Dermis microvascular lymphatic vessel endothelial cell (primary cell): ENCODE measurements at places on chromosomes 12 and 14. TPM values are rescaled to one million over a fixed set of nuclear protein-coding genes. Genes with fewer than 3 reads are reported as not detected.

DNA sequence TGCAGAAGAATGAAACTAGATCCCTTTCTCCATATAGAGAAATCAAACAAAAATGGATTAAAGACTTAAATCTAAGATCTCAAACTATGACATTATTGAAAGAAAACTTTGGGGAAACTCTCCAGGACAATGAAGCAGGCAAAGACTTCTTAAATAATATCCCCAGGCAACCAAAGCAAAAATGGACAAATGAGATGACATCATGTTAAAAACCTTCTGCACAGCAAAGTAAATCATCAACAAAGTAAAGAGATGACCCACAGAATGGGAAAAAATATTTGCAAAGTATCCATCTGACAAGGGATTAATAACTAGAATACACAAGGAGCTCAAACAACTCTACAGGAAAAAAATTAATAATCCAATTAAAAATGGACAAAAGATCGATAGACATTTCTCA is 101.0 kb downstream of the RALGAPA1 start:
- DNase-seq = no peak

SLC5A8 gene
- under 0.01 and 0.13 TPM in 2 replicates for total RNA-seq

DNA sequence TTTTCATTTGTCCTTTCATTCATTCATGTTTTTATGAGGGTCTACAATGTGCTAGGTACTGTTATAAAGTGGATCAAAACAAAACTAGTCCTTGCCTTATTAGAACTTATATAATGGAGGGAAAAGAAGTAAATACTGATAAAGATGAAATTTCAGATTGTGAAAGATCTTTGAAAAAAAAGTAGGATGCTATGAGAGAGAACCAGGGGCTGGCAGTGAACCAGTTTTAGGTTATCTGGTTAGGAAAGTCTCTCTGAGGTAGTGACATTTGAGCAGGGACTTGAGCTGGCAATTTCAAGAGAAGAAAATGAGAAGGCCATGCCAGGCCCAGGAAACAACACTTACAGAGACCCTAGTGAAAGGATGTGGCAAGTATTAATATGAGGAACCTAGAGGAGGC is 57.3 kb upstream of the E2F7 start:
- no peak for DNase-seq

DNA sequence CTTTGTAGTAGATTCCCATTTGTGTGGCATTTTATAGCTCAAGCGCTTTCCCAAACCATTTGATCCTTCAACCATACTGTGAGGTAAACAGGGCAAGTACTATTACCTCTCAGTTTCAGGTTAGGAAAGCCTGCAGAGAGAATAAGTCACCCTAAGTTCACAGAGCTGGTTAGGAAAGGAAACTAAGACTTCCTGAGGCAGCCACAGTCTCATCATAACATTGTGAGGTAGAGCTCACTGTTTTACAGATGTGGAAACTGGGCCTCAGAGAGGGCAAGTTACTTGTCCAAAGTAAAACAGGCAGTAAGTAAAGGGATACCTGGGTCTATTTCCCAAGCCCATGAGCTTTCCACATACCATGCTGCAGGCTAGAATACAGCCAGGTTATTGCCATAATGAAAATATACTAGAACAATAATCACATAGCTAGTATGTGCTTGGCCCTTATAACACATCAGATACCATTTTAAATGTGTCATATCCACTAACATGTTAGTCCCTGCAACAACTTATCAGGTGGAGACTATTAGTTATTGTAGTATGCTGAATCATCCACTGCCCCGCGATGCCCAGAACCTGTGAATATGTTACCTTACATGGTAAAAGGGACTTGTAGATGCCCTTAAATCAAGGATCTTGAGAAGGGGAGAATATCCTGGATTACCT is 150.9 kb upstream of the GRIP1 start:
- no peak for DNase-seq

DNA sequence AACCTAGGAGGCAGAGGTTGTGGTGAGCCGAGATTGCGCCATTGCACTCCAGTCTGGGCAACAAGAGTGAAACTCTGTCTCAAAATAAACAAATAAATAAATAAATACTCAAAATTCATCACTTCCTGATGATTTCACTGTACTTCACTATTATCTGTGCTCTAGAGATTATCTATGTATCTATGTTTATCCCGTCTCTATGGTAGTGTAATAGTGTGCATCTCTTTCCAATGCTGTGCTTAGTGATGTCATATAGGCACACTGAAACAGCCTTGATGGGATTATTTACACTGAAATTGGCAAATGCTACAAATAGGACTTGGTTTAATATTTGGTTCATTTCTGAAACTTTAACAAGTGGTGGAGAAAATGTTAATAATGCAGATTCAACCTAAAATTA is 6.5 kb downstream of the CAPS2 start:
- no peak for DNase-seq

GRCh38 chr12:49791700-49792099 is 36.5 kb downstream of the NCKAP5L start:
- DNase-seq = no peak

- no peak for DNase-seq
Measured at GRCh38 chr12:58479401-58479800, 440.9 kb downstream of the LRIG3 start.

EML5 gene
- total RNA-seq = 0.13 TPM in 2 replicates

DNA sequence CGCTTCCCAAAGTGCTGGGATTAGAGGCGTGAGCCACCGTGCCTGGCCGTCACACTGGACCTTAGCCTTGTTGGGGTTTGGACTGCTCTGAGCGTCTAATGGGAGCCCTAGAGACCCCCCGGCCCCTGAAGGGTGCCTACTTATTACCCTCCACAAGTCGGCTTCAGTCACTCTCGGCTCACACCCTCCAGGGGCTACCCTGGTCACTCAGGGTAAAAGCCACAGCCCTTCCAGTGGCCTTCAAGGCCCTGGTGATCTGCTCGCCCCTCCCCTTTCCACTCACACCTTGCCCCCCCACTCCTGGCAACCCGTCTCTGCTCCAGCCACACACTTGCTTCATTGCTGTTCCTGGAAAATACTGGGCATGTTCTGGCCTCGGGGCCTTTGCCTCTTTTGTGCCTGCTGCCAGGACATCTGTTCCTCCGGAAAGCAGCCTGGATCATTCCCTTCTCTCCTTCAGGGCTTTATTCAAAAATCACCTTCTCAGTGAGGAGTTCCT is 3.6 kb upstream of the MORN3 start:
- DNase-seq = no peak

DNA sequence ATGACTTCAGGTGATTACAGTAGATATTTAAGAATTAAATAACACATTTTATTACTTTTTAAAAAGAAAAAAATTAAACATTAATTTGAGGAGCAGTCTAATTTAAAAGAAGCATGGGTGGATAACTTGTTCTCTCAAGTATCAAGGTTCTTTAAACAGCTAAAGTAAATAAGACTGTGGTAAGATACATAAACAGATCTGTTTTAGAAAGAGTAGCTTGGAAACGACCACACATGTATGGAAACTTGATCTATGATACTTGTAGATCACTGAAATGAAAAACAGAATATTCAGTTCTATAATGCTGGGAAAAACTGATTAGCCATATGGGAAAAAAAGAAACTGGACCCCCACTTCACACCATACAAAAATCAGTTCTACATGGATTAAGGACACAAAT is 36.0 kb downstream of the TC2N start:
- DNase-seq = no peak

DNA sequence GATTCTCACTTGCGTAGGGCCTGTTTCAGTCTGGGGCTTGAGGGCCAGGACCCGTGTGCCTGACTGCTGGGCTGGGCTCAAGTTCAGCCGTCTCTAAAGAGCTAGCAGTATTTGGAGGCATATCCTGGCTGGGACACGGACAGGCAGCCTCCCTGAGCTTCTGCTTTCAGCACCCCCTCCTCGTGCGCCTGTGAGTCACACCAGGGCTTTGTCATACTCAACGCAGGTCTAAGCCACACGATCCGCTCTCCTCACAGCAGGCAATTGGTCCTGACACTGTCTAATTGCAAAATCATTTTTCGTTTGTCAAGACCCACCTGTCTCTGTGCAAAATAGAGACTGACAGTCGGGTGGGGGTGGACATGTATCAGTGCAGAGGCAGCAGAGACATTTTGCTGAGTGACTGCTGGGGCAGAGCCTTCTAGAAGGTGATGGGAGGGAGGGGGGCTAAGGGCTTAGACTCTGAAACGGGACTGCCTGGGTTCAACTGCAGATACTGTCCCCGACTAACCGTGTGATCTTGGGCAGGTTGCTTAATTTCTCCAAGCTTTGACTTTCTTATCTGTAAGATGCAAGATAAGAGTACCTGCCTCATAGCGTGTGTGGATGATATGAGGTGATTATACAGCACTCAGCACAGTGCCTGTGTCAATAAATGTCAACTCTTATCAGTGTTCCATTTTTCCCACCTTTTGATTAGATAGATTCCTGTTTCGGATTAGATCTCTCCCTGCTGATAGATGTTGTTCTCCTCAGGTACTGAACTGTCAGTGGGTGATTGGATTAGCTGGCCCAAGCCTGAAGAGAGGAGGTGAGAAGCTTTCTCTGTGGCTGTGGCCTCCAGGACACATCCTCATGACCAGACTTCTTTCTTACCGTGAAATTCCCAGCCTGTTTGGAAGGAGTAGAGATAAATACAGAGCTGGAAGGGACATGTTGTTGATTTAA is 53.1 kb downstream of the KCNA1 start:
- DNase-seq = no peak

GZMH gene
- not detected in 2 replicates for total RNA-seq

DNA sequence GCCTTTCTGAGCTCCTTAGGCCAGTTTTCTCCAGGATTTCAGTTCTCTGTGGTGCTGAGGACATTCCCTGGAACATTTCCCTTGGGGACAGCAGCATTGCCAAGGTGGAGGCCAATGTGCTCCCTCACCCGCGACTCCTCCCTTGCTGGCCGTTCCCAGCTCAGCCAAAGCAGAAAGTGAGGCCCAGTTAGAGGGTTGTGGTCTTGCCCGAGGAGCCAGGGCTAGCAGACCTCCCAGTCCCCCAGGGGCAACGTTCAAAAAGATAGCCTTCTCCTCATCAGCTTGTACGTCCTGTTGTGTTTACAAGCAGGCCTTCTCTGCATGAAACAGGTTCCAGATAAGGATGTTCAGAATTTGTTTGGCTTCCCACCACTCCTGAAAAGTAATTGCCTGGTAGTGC is 78.4 kb downstream of the SSPN start:
- no peak for DNase-seq

KRT82 gene
- not detected in 2 replicates for total RNA-seq

GRCh38 chr14:82855912-82856391 is 1322.3 kb upstream of the SEL1L start:
- DNase-seq = peak; percentile 15

TGM1 gene
- 0.38 and 0.64 TPM in 2 replicates for total RNA-seq

DNA sequence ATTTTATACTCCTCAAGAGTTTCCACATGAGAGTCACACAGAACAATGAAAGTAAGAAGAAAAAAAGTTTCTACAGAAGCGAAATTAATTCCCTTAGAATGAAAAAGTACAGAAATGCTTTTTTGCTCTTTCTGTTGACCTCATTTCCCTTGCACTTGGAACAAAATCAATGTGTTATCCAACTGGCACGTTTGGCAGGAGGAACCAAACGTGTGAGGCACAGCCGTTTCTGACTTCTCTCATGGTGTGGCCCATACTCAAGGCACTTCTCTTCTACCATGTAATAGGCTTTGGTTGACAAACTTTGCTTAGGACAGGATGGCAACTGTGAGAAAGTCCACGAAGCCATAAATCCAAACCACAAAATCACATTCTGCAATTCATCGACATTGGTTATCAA is 297.0 kb downstream of the FUT8 start:
- no peak for DNase-seq

- no peak for DNase-seq
Measured at GRCh38 chr14:102389246-102389645, 26.5 kb downstream of the TECPR2 start.

CCDC38 gene
- not detected in 2 replicates for total RNA-seq

NTF3 gene
- not detected in 2 replicates for total RNA-seq

LTBP2 gene
- 15.7 and 22.7 TPM in 2 replicates for total RNA-seq

GDF3 gene
- 0.51 and 1.0 TPM in 2 replicates for total RNA-seq

VPS33A gene
- 15.3 and 15.4 TPM in 2 replicates for total RNA-seq

DNA sequence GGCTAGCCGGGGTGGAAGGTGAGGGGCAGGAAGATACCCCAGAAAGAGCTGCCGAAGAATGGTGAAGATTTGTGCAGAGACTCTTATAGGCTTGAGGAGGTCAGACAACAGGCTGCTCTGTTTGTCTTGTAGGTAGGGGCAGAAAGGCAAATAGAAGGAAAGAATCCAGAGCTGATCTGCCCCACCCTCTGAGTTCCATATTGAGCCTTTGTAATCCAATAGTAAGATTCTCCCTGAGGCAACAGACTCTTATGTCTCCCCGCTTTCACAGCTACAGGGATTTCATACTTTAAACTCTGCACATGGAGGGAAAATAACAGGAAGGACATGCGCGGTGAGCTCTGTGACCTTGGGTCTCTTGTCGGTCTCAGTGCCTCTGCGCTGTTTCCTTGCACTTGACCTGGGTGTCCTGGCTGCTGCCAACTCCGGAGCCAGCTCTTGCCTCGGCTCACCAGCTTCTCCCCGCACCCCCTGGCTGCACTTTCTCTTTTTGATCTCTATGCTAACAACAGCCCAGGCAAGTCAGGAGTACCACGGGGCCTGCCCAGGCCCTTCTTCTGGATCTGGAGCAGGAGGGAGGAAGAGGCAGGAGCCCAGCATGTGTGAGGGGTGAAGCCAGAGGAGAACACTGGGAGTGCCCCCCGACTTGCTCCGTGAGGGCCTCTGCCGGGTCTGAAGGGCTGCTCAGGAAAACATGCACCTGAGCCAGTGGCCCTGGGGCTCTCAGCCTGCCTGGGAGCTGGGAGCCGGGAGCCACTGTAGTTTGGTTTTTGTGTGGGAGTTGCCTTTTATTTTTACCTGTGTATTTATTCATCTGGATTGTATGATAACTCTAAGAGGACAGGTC is 75.8 kb downstream of the PPP1R36 start:
- DNase-seq = peak; percentile 49

GRCh38 chr12:111274777-111275176 is 94.1 kb downstream of the PHETA1 start:
- DNase-seq = no peak

ASB2 gene
- not detected in 2 replicates for total RNA-seq

DNA sequence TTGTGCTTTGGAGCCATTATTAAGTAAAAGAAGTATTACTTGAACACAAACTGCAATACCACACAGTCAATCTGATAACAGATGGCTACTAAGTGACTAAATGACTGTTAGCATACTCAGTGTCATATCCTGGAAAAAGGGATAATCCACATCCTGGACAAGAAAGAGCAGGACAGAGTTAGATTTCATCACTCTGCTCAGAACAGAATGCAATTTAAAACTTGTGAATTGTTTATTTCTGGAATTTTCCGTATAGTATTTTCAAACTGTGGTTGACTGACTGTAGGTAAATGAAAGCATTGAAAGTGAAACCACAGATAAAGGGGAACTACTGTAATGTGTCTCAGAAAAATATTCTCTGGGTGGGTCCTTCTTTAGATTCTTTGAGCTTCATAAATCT is 458.8 kb downstream of the TMEM117 start:
- DNase-seq = no peak

DNA sequence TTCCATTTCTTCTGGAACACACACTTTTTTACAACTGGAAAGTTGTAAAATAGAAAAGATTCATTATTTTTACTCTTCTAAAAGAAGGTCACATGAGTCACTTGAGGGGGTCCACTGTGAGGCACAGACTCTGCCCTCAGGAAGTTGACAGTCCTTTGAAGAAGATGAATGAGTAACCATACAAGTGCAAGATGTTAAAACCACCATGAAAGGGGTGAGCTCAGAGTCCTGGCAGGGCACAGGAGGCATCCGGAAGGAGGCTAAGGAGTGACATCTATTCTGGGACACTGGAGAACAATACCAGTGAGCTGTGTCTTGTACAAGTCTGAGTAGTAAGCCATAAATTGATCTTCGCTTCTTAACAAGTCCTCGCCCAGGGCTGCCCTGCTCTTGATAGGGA is 126.0 kb upstream of the FRMD6 start:
- DNase-seq = no peak

RBP5 gene
- 0.26 and 0.38 TPM in 2 replicates for total RNA-seq

SMCO3 gene
- 0.89 and 1.4 TPM in 2 replicates for total RNA-seq

- no peak for DNase-seq
Measured at GRCh38 chr14:104126753-104127152, 11.6 kb upstream of the KIF26A start.
